ENCODE measurements at places on chromosomes 3 and 15.

GRCh38 chr15:35305946-35306345, 220.9 kb upstream of the NANOGP8 start:
- peak; percentile 32 for DNase-seq

DNA sequence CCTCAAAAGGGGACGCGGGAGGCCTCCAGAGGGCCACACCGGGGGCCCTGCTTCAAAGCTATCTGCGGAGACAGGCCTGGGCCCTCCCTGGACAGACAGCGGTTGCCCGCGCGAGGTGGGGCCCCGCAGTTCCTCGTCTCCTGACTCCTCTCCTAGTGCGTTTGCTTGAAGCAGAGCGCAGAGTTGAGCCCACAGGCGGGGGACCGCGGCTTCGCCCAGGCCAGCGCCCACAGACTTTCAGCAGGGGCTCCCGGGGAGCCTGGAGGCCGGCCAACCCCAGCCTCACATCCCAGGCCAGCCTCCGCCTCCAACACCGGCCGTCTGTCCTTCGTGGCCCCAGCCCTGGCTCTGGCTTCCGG, 540 bp upstream of the ADAMTS7 start:
- DNase-seq, result peak; percentile 71

GRCh38 chr3:117314441-117315150, 605.0 kb downstream of the TUSC7 start:
- no peak for DNase-seq

GRCh38 chr15:63484433-63485186, 19.8 kb upstream of the USP3 start:
- DNase-seq, result no peak

GRCh38 chr3:173690542-173691180, 293.1 kb downstream of the NLGN1 start:
- no peak for DNase-seq

DNA sequence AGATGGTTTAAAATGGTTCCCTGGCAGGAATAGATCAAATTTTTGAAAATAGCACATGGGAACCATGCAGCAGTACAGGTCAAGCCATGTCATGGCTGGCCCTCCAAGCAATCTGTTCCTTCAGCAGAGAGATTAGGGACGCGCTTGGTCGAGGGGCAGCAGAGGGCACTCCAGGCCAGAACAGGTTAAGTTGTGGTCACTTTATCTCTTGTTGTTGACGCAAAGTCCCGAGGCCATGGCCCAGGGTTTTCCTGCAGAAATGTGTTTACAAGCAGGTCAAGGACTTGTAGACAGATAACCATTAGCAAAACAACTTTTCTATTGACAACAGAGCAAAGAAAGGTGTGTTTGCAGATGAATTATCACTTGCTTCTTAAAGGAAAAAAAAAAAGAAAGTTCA, 570.0 kb upstream of the NR2F2 start:
- DNase-seq, result no peak

DNA sequence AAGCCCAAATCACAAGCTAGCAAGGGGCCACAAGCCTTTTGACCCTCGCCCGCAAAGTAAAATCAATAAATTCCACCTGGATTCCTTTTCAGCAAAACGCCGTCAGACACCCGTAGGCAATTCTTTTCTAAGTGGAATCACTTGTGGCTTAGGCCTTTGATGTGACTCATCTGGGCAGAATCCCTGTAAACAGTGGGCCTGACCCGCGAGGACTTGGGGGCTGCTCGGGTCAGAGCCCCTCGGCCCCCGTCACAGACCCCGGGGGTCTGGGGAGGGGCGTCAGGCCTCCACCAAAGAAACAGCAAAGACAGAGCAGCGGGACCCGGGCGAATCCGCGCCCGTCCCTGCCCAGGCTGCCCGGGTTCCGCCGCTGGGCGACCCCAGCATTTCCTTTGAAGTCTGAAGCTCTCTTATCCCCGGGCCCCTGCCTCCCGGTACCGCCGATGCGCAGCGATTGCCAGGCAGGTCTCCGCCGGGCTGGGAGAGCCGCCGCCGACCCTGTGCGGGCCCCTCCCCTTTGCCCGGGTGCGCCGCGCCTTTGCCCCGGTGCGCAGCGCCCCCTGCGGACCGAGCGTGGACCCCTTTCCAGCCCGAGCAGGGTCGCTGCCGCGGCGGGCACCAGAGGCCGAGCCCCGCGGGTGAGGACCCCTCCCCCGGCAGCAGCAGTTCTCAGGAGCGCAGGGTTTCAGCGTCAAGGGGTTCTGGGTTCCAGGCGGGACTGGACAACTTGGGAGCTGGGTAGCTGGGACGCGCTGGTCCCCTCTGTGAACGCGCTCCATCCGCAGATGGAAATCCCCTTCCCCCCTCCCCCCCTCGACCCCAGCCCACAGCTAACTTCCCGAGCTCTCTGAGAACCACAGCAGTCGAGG, 178.3 kb downstream of the UACA start:
- DNase-seq, result peak; percentile 71

DNA sequence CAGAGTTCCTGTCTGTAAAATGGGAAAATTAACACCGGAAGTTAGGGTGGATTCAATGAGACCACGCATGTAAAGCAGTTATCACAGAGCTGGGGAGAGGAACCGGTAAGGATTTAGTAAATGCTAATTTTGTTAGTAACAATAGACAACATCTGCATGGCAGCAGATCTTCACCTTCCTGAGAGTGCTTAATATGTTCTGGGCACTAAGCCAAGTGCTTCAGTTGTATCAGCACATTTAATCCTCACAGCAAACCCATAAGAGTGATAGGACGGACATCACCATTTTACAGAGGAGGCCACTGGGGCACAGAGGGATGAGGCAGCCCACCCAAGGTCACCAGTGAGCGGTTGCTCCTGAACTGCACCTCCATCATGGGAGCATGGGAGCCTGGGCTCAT, 189.4 kb downstream of the WNT5A start:
- no peak for DNase-seq

- DNase-seq, result no peak
These were observed 23.7 kb upstream of the NECTIN3 start for GRCh38 chr3:111047812-111048435.

DNA sequence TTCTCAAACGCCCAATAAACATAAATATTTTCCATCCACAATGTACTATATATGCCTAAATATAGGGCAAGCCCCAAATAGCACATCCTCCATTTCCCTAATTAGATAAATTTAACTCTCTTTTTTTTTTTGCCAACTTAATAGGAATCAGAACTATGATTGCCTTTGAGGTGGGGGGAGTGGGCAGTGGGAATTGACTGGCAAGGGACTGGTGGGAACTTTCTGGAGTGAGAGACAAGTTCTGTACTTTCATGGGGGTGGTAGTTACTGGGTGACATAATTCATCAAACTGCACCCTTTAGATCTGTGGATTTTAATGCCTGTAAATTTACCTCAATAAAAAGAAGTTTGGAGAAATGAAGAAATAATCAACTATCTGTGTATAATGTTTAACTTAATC, 88.2 kb upstream of the CTDSPL start:
- no peak for DNase-seq

GRCh38 chr3:67076607-67077006, 78.5 kb downstream of the KBTBD8 start:
- no peak for DNase-seq

- DNase-seq, result no peak
These were observed 18.8 kb downstream of the TIPARP start for GRCh38 chr3:156693166-156693565.

GRCh38 chr15:35195649-35196048, 110.6 kb upstream of the NANOGP8 start:
- no peak for DNase-seq

DNA sequence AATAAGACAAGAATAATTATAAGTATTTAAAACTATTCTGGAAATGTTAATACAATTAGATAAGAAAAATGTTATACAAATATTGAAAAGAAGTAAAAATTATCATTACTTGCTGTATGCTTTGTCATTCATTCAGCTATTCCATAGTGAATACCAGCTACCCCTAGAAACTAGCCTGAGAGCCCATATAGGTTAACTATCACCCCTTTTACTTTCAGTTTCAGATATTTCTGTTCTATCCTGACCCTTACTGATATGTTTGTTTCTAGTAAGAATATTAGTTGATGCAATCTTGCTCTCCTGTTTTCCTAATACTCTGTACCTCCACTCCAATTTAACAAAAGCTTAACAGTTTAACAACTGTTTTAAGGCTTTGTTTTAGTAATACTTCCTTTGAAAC, 31.6 kb downstream of the FAM227B start:
- no peak for DNase-seq

- no peak for DNase-seq
These were observed 51.5 kb downstream of the PRKAR2A start for GRCh38 chr3:48795997-48796732.

DNA sequence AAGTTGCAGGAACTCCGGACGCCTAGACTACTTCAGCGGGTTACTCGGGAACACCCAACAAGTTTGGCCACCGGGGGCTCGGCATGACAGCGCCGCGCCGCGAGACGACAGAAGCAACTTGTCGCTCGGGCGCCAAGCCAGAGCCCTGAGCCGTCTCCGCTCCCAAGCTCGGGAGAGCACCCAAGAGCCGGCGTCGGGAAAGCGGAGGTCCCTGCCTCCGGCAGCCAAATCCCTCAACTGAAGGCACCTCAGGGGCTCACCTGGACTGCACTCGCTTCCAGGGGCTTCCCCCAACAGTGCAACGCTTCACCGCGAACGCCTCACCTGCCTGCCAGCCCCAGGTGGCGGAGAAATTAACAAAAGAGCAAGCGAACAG, 640 bp downstream of the MB21D2 start:
- DNase-seq, result no peak

DNA sequence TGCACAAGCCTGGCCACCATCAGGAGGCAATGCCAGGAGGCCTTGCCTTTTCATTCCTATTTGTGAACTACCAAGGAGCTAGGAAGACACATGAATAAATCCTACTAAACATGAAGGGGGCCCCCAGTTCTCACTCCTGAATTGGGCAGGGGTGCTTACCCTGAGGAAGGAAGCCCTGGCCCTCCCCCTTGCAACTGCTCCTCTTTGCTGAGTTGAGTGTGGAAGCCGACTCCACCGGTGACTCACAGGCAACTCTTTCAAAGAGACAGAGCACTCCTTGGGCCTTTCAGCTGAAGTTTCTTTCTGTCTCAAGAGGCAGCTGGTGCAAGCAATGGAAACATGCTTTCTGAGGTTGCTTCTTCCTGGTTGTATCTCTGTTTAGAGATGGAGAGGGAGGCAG, 1.7 kb downstream of the GABRG3 start:
- DNase-seq, result no peak
